Spinal cord (tissue), 10 donors: ENCODE measurements at places on chromosomes 11 and 22.

- no peak for DNase-seq
Measured at GRCh38 chr22:45397806-45398205, 15.6 kb downstream of the SMC1B start.

DNA sequence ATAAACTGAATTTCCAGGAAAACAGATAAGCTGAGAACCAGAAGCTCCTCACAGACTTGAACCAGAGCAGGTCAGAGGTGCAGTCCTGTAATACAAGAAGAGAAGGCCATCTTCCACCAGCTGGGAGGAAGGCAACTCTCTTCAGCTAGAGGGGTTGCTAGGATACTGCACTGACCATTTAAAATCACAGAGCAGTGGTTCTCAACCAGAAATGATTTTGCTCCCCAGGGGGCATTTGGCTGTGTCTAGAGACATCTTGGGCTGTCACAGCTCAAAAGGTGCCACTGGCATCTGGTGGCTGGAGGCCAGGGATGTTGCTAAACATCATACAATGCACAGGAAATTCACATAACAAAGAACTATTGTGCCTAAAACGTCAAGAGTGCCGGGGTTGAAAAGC is 17.2 kb downstream of the OPCML start:
- DNase-seq: no peak

DNA sequence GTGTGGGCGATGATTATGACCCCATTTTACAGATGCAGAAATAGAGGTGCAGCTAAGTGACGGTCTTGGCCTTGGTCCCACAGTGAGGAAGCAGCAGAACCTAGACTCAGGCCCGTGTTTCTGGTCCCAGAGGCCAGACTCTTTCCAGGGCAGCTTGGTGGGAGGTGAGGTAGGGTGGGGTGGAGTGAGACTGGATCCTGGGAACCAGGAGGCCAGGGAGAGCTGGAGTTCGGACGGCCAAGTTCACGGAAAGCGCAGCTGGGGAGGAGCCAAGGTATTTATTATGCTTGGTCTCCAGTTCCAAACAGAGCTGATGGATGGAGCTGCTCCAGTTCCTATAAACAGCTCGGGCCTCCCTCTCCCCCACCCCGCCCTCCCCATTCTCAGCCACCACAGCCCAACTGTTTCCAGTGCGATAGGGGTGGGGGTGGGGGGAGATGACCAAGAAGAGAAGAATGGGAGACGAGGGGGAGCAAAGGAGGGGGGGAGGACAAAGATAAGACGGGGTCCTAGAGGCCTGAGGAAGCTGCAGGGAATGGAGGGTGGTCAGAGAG is 16.2 kb downstream of the LRRC32 start:
- DNase-seq: no peak

DNA sequence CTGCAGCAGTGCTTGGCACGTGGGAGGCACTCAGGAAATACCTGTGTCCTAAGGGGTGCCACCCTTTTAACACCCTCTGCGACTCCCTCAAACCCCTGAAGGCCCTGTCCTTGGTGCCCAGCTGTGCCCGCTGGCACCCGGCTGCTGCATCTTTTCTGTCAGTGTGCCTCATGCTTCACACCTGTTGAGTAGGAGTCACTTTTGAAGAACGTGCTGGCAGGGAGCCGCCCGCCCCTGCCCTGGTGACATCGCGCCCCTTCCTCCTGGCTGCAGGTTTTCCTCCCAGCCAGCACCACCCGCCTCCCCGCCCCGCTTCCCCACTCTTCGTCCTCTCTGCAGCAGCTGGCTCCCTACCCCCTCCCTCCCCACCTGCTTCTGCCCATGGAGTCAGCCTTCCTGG is 17.8 kb downstream of the FRMD8 start:
- no peak for DNase-seq

DNA sequence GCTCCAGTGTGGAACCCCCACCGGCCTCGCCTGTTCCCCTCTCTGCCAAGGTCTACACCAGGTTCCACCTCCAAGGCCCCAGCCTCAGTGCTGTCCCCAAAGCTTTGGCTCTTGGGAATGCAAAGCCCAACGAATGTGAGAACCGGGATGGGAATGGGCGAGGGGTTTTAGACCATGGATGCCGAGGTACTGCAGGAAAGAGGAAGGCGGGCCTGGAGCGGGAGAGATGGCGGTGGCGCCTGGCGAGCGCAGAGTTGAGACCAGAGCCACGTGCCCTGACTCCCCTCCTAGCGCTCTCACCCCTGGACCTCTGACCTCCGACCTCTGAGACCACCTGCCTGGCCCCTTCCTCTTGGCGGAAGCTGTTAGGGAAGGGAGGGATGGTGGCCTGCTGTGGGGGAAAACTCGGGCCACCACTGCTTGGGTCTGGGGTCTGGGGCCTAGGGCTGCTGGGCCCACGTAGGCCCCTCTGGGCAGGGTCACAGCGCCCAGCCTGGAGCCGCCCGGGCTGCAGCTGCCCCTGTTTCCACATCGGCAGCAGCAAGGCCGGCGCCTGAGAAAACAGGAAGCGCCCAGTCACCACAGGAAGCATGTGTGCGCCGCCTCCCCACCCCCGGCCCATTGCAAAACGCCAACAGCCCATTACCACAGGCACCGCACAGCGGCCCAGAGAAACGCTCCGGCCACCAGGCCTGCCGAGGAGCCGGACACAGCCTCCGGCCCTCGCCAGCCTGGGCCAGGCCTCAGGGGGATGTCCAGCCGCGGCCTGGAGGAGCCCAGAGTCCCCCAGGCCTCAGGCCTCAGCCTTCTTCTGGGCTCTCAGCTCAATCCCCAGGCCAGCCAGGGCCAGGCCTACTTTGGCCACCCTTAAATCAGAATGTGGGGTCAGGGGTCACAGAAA is 13.8 kb upstream of the SLC39A13 start:
- no peak for DNase-seq

GRCh38 chr11:57700425-57700824 is 11.6 kb downstream of the MED19 start:
- DNase-seq: no peak

- DNase-seq: no peak
Measured at GRCh38 chr11:8775332-8775731, 92.7 kb downstream of the RPL27A start.

DNA sequence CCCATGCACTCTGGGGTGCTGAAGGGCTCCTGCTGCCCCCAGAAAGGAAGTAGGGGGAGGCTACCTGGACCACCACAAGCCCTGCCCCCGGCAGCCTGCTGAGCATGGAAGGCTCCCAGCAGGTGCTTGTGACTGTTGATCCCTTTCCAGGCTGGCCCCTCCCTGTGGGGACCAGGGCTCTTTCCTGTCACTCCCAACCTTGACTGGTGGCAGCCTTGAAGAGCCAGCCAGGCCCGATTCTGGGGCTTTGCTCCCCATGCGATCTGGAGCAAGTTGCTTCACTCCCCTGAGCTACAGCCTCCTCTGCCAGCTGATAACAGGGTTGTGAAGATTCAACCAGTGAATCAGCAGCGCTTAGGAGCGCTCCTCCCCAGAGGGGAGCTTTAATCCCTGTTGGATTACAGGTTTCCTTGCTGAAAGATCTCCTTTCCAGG is 4.6 kb upstream of the CST6 start:
- no peak for DNase-seq

- DNase-seq: no peak
Measured at GRCh38 chr11:131685906-131686305, 315.5 kb downstream of the NTM start.

DNA sequence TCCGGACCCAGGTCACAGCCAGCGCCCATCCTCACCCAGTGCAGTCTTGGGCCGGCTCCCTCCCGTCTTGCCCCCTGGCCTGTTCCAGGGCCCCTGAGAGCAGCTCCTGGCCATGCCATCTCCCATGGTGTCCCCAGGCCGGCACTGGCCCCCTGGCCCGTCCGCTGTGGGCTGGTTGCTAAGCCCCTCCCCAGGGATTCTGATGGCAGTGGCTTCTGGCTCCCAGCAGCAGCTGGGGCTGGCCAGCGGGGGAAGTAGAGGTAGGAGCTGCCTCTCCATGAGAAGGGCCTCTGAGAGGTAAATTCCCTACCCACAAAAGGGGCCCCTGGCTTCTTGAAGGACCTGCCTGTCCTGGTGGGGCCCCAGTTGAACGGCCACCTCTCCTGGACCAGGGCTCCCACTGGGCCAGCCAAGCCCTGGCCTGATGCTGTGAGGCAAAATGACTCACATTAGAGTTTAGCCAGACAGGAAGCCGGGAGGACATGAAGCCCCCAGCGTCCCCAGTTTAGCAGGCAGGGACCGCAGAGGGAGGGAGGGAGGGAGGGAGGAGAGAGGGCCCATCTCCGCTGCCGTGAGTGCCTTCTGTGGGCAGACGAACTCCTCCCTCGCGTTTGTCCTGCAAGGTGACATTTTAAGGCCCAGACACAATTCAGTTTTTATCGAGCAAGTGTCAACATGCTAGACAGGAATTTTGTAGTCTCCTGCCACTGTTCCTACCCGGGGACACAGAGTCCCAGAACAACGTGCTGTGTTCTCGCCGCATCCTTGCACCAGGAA is 32.9 kb upstream of the GAL start:
- no peak for DNase-seq

GRCh38 chr11:34860518-34860917 is 55.7 kb downstream of the APIP start:
- no peak for DNase-seq

DNA sequence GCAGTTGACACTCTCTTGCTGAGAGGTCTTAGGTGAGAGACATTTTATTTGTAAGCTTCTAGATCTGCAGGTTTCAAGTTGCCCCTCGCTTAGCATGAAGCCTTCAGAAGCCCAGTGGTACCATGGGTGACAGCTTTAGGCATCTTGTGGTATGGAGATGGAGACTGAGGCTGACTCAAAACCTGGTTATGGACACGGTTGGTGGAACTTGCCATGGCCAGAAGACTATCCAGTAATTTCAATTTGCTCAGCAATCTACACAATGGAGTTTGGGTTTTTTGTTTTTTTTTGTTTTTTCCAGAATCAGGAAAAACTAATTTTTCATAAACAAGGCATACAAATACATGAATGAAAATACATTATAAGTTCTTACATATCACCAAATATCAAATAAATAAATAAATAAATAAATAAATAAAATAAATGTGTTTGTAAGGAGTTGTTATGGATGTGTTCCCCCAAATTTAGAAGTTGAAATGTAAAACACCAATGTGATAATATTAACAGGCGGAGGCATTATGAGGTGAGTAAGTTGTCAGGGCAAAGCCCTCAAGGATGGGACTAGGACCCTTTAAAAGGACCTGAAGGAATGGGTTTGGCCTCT is 22.6 kb downstream of the ETS1 start:
- DNase-seq: no peak

DNA sequence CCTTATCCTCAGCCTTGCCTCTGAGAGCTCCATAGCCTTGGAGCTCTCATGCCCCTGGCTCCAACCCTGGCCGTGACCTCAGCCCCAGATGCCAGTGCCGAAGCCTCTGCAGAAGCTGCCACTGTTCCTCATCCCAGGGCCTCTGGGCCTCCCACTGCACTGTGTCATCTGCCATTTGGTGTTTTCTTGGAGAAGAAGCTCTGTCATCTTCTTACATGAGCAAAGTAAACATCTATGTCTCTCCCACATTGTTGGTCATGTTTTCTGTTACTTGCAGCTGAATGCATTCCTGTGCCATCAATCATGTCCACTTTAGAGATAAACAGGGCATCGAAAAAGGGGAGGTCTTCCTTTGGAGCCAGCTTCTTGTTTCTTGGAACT is 45.0 kb upstream of the FTH1 start:
- no peak for DNase-seq

GRCh38 chr11:126134461-126135155 is 71.9 kb upstream of the CDON start:
- no peak for DNase-seq

- DNase-seq: no peak
Measured at GRCh38 chr11:119904531-119905035, 175.6 kb upstream of the NECTIN1 start.

DNA sequence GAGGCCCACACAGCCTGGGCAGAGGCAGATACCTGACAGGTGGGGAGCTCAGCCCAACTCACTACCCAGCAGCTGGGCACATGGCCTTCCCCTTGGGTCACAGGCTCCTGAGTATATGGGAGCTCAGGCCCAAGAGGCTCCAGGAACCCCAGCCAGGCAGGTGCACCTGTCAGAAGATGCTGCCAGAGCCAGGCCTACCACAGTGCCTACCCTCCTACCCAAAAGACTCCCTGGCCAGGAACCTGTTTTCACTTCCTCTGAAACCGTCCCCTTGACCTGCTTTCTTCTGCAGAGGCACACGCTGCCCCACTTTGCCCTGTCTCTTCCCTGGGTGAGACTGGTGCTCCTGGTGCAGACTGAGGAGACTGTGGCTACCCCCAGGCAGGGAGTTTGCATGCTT is 2.9 kb downstream of the CHID1 start:
- no peak for DNase-seq

DNA sequence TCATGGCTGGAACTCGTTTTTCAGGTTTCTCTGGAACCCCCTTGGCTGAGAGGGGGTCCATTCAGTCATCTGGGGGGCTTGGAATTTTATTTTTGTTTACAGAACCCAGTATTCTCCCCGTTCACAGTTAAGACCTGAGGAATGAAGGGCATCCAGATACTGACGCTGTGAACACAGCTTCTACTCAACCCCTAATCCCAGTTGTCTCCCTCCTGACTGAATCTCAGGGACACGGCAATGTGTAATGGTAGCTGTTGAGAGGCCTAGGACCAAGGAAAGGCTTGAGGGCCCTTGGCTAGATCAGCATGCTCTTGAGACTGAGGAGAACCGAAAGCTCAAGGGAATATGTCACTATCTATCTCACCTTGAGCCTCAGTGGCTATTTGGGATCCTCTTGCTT is 113.6 kb downstream of the SWAP70 start:
- DNase-seq: no peak

DNA sequence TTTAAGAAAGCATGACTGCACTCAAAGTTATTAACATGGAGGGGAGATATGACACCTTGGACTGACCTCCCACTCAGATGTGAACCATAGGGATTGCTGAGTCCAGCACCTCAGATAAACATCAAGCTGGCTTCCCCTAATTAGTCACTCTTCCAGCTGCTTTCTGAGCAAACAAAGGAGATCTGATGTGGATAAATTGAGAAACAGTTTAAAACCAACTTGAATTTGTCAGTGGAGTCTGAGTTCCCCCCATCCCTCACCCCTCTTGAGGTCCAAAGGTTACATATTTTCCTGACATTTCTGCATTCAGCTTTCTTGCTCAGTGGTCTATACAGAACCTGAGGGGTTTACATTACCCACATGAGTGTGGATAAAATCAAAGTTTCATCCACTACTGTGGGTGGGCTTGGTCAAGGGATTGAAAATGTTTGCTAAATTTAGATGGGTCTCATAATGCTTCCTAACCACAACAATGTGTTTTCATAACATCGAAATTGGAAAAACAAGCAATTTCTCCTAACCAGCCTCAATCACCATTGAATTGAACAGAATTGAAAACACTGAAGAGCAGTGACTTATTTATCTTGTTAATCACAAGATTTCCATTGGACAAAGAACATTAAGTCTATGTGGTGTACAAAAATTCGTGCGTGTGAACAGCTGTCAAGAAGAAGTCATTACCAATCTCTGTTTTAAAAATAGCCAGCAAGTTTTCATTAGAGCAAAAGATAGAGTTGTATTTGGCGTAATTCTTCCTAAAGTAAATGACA is 292.3 kb downstream of the METTL15 start:
- DNase-seq: no peak

GRCh38 chr11:35083431-35084238 is 55.3 kb upstream of the CD44 start:
- DNase-seq: peak; percentile 36
